ENCODE measurements at places on chromosomes 16 and 17.

- DNase-seq = no peak
Measured at GRCh38 chr16:22694887-22695382, 119.0 kb upstream of the HS3ST2 start.

GRCh38 chr16:88383401-88384221, 852 bp downstream of the ZNF469 start:
- DNase-seq = no peak

DNA sequence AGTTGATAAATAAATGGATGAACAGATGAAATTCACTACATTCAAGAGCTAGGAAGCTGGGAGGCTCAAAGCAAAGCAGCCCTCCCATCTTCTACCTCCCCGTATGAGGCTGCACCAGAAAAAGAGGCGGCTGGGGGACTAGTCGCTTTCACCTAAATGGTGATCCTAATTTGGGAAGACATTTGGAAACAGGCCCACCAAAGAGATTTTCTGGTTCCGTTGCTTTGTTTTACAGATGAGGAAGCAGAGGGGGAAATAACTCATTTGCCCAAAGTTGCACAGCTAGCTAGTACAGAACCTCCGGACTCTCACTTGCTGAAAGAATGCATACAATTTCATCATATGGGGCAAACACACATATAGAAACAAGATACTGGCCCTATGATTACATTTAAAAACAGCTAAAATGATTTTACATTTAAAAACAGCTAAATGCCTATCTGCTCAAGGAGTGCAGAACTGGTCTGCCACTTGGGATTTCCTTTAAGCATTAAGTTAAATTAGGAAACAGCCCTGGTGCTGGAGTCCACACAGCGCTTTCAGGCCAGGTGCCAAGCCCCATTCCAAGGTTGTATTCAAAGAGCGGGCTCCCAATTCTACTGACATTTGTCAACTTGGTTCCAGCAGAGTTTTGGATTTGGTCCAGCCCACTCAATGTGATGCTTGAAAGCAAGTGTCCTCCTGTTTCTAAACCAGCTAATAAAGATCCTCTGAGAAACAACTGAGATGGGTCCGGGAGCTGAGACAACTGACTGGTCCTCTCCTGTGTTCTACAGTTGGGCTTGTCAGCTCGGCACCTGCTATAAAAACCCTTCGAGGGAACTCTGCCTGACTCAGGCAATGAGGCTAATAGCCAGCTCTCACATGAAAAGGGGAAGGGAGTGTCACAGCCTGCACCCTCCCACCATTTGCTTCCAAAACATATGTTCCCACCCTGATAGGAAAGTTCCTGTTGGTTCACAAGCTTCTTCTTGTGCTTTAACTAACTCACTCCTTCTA, 11.7 kb downstream of the ERN1 start:
- DNase-seq = no peak

DNA sequence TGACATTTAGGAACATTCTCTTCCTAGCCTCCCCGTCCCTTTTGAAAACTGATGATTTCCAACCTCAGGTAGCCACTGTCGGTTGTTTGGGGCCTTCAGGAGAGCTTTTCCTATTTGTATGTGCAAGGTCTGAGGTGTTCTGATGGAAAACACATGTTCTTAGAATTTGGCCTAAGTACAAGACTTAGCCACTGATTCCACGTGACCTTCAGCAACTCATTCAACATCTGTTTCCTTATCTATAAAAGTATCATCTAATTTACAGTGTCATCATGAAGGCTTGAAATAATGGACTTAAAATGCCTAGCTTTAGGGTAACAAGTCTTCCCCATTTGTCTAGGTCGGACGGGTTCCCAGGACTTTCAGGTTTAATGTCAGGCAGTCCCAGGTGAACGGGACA, 259.3 kb downstream of the SOX9 start:
- DNase-seq = no peak

- no peak for DNase-seq
Measured at GRCh38 chr17:81401723-81402529, 6.7 kb downstream of the BAHCC1 start.

GRCh38 chr16:77191259-77191969, 424 bp downstream of the MON1B start:
- no peak for DNase-seq

DNA sequence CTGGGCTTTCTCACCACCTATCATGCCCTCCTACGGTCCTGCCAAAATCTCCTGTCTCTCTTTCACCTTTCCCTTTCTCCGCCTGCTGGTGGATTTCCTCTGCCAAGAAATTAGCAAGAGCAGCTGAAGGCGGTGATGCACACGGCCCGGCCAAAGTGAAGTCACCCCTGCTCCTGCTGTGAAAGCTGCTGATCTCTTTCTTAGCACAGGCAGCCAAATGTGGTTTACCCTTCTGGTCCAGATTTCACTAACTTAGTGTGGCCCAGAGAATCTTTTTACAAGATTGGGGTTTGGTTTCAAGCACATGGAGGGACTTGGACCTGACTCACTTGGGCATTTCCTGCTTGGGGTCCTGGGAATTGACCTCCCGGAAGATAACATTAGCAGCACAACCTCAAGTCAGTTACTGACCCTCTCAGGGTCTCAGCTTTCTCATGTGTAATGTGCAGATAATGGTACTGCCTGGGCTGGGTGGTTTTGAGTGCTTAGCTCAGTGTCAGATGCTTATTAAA, 155.7 kb downstream of the SOCS1 start:
- DNase-seq = no peak

GRCh38 chr17:27332047-27332393, 38.1 kb downstream of the WSB1 start:
- DNase-seq = no peak

DNA sequence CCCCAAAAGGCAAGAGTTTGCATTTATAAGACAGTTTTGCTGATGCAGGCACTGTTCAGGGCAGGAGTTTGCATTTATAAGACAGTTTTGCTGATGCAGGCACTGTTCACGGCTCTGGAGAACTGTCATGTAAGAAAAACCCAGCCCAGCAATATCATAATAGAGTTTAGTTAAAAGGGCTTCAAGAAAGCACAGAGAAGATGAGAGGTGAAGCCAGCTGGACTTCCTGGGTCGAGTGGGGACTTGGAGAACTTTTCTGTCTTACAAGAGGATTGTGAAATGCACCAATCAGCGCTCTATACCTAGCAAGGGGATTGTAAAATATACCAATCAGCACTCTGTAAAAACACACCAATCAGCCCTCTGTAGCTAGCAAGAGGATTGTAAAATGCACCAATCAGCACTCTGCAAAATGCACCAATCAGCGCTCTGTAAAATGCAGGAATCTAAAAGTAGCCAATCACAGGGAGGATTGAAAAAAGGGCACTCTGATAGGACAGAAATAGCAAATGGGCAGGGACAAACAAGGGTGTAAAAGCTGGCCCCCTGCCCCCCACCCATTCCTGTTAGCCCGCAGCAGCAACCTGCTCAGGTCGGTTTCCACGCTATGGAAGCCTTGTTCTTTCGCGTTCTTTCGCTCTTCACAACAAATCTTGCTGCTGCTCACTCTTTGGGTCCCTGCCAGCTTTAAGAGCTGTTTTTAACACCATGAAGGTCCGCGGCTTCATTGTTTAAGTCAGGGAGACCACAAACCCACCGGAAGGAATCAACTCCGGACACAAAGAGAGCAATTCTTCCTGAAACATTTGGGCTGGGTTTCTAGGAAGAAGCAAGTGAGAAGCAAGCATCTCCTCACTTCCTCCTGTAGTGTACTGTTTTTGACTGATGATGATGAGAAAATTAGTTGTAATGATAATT, 1.8 kb upstream of the CBX1 start:
- DNase-seq = no peak

Measured in stimulated activated CD8-positive, alpha-beta memory T cell treated with anti-CD3 and anti-CD28 coated beads, Interleukin-15, amount 100 ng/mL, for 24 hours (primary cell).